H54 (cell line): ENCODE measurements at places on chromosomes 5 and 9.

GRCh38 chr5:19616701-19617215 lies 371.2 kb downstream of the CDH18 start:
- no peak for DNase-seq

- no peak for DNase-seq
Measured at GRCh38 chr5:15233566-15233965, 266.4 kb upstream of the FBXL7 start.

GRCh38 chr5:83492331-83492730 lies 20.8 kb downstream of the VCAN start:
- no peak for DNase-seq

GRCh38 chr9:4581861-4582565 lies 80.1 kb upstream of the PLPP6 start:
- no peak for DNase-seq
